ENCODE measurements at places on chromosomes 11 and 22.

GRCh38 chr11:112156153-112156955, 7.5 kb downstream of the IL18 start:
- no peak for DNase-seq

- no peak for DNase-seq
Measured at GRCh38 chr11:127362754-127363308, 362.3 kb upstream of the KIRREL3 start.

DNA sequence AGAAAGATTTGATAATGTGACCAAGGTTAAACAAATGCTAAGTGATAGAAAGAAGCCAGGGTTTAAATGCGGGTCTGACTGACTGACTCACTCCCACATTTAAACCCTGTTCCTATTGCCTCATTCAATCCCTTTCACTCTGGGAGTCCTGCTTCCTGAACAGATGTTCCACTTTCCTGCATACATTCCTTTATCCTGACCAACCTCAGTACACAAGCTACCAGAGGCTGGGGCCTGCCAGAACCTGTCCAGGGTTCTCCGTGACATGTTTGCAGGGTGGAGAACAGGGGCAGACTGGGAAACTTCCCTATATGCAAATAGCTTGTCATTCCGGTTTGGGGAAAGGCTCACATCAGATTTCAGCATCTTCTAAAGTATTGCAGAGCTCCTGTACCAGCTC, 3.0 kb upstream of the ANKK1 start:
- DNase-seq: no peak

DNA sequence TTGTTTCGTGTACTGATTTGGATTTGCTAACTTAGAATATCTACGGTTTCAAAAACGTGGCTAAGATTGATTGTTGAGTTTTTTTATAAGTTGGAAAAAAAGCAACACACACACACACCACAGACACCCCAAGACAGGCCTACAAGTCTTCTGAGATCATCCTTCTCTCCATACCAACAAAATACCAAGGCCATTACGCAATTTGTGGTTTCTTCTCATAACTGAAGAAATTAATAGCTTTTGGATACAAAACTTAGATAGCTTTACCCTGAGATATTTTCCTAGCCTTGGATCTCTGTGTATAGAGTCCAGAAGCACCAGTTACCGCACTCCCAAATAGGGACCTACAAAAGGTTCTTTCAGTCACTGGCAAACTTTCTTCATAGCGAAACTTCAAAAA, 113.6 kb downstream of the SIK3 start:
- no peak for DNase-seq

- DNase-seq: no peak
Measured at GRCh38 chr11:120509346-120510053, 2.0 kb upstream of the GRIK4 start.
